ENCODE measurements at places on chromosomes 11 and 22.

GRCh38 chr22:25208743-25209505 lies 9.3 kb downstream of the CRYBB3 start:
- DNase-seq: no peak

- DNase-seq: no peak
Measured at GRCh38 chr11:26510756-26511155, 61.3 kb downstream of the MUC15 start.

DNA sequence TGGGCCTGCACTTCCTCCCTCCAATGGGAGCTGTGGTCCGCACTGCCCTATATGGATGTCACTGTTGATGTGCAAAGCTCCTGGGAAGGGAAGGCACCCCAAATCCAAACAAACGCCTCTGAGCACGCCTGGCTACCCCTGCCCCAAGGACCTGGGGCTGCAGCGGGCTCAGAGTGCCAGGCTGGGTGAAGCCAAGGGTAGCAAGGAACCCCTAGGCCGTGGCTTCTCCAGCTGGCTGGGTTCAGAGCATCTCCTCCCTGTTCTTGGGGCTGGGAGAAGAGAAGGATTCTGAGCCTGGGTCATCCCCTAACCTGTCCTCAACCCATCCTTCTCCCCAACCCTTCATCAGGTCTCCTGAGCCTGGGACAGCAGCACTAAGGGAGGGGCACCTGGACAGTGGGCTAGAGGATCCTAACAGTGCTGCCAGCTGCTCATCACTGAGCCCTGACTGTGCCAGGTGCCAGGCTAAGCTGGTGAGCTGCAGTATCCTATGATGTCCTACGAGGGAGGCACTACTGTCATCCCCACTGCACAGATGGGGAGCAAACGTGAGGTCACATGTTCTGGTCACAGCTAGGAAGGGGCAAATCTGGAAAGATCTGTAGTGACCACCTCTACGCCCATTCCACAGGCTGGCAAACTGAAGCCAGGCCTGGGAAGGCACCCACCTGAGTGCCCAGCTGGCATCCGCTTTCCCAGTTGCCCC lies 3.0 kb downstream of the SSTR3 start:
- DNase-seq: no peak

- DNase-seq: no peak
Measured at GRCh38 chr11:47843361-47844055, 4.6 kb downstream of the NUP160 start.

GRCh38 chr11:82936261-82936660 lies 34.7 kb downstream of the DDIAS start:
- DNase-seq: no peak

GRCh38 chr11:46079662-46080061 lies 41.6 kb downstream of the PHF21A start:
- DNase-seq: no peak

GRCh38 chr11:9016916-9017642 lies 13.3 kb upstream of the NRIP3 start:
- DNase-seq: no peak

All from left renal cortex interstitium (tissue), 4 donors.